ENCODE measurements at places on chromosomes 4 and X.

- no peak for DNase-seq
Measured at GRCh38 chrX:113522814-113523213, 682.2 kb upstream of the AMOT start.

DNA sequence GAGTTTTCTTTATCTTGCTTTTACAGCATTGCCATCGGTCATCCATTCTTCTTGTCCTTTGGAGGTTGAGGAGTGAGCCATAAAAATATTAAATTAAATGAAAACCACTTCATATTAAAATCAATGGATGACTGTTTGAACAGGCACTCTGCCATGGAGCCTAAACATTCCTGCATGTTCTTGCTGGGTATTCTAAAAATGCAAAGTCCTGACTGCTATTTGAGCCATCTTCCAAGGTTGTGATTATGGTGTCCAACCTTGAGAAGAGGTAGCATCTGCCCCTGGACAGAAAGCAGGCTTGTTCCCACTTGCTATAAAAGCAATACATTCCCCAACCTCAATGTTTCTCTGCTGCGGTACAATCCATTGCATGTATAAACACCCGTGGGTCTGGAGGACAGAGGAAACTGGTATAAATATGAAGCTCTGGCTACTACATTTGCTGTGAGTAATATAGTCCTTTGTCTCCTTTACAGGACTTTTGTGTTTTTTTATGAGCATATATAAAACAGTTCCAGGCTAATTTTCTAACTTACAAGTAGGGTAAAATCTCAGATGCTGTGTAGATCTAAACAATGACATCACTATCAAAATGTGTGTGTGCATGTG, 70.9 kb upstream of the FAT4 start:
- DNase-seq, result no peak

- DNase-seq, result no peak
Measured at GRCh38 chr4:72094059-72094797, 62.4 kb downstream of the NPFFR2 start.

- no peak for DNase-seq
Measured at GRCh38 chr4:86582410-86582809, 11.7 kb upstream of the PTPN13 start.

DNA sequence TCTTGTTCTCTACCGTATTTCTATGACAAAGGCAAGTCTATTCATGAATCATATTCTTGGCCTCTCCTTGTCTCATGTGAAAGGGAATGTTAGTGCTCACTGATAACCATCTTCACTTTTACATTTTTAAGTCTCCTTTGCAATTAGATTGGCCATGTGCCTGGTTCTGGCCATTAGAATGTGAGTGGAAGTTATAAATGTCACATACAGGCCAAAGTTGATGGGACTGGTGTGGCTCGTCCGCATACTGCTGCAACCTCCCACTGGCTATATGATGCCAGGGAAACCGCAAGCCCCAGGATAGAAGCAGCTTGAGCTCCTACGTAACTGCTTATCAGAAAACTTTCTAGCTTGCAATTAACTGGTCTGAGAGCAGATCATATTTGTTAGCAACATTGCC, 86.1 kb downstream of the MAGEC1 start:
- no peak for DNase-seq

DNA sequence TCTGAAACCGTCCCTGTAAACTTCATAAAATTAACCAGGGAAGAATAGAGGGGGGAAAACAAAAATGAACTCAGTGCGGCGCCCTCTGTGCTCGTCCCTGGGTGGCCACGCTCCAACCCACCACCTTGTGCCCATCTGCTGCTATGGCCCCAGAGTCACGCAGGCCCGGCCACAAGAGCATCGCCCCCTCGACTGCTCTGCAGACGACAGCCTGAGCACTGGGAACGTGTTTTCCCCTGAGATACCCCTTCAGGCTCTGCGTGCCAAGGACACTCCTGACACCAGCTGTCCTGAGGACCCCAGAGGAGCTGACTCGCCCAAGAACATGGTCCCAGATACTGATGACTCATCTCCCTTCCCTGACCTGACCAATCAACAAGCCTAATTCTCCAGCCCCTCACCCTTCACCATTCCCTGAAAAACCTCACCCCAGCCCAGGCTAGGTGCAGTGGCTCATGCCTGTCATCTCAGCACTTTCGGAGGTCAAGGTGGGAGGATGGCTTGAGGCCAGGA, 64.1 kb upstream of the GPR78 start:
- DNase-seq, result no peak

- DNase-seq, result no peak
Measured at GRCh38 chr4:12729384-12729783, 754.8 kb downstream of the RAB28 start.

DNA sequence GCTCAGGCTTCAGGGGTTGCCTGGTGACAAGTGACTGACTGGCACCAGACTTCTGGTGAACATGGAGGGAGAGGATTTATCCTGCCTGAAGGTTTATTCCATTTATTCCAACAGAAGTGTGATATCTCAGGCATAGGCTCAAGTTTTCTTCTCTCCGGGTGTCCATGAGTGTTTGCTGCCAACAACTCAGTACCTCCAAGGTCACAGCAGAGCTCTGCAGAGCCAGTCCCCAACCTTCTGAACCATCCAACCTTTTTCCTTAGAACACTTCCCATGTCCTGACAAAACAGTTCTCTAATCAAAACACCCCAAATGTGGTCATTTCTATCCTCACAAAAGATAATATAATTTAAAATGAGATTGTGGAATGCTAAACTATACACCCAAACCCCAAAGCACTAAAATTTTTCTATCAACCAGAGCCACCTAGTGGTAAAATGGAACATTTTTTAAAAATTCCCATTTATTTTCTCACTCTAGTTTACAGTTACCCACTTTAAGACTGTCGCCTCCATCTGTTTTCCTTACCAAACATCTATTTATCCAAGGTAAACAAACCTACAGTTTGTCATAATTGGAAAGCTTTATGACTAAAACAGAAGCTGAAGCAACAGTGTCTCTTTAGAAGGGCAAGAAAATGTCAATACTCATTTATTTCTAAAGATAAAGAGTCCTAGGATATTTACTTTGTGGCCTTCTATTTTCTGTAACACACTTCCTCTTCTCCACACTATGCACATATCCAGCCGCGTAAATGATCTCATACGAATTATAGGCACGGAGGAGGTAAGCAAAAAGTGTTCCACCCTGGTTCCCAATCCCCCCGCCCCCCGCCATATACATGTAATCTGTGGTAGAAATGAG, 39.5 kb downstream of the TMEM154 start:
- DNase-seq, result no peak

DNA sequence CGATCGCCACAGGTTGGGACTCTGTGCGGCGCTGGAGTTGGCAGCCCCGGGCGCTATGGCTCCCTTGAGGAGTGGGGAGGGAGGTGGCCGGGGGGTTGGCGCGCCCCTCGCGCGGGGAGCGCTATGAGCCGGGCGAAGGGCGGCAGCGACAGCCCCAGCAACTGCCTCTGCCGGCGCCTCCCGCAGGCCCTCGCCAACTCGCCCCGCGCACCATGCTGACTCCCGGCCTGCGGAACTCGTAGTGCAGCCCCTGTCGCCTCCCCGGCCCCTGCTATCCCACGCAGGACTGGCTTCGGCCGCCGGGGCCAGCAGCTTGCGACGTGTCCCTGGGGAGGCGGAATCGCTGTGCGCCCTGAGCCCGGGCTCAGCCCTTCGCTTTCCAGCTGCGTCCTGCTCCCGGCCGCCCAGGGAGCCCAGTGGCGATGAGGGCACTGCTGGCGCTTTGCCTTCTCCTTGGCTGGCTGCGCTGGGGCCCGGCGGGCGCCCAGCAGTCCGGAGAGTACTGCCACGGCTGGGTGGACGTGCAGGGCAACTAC, 415 bp downstream of the SHISA3 start:
- no peak for DNase-seq

DNA sequence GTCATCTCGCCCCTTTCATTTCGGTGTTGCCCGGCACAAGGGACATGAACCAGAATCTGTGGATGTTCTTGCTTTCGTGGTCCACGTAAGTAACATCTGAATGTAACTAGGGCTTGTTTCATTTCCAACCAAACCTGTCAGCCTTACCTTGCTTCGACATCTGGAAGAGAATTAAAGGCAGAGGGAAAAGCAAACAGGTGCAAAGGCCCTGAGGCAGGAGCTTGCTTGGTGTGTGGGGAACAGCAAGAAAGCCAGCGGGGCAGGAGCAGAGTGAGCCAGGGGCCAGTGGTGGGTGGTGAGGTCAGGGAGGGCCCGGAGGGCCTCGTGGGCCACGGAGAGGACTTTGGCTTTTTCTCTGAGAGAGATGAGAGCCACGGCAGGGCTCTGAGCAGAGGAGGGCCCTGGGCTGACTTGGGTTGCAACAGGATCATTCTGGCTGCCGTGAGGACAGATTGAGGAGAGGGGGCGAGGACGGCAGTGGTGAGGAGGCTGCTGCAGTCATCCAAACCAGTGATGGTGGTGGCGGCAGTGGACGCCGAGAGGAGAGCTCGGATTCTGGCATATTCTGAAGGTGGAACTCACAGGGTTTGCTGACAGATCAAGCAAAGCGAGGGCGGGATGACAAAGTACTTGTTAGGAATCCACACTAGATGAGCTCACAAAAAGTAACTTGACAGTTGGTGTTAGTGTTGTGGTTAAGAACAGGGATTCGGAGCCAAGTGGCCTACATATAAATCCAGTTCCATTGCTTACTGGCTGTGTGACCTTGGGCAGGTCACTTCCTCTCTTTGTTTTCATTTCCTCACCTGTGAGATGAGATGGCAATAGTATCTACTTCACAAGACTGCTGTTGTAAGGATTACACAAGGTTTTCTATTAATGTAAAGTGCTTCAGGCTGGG, 6.8 kb upstream of the WDR13 start:
- no peak for DNase-seq

GRCh38 chrX:105328773-105329172, 108.3 kb upstream of the TEX13A start:
- DNase-seq, result no peak

DNA sequence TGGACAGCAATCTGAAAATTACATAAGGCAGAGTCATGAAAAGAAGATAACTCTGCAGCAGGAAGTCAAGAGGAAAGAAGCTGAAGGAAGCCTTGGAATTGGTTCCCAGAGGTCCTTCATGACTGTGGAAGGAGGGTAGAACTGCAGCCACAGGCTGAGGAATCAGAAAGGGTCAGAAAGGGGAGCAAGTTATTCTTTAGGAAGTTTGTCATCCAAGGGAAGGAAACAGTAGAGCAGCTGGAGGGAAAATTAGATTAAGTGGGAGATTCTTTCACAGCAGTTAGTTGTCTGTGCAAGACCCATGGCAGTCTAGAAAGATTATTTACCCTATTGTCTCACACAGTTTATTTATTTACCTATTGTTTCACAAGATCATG, 9.3 kb upstream of the ADH1C start:
- DNase-seq, result no peak

Measured in AG04449 (cell line).